ENCODE measurements at places on chromosomes 1 and 21.

- DNase-seq, result no peak
Measured at GRCh38 chr1:201264554-201264953, 18.8 kb upstream of the PKP1 start.

DNA sequence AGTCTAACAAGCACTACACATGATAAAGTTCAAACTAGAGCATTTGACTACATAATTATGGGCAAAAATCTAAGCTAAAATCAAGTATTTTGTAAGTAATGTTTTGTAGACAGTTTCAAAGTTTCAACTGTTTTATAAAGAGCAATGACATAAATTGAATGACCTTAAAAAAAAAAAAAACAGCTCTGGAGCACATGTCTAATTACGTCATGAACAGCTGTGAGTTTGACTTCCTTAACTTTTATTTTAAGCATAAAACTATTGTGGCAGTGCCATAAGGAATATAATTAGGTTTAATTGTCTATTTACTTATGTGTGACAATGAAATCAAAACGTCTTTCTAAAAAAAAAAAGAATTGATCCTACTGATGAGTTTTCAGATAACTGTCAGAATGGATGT lies 272.5 kb upstream of the LRRC7 start:
- DNase-seq, result no peak

DNA sequence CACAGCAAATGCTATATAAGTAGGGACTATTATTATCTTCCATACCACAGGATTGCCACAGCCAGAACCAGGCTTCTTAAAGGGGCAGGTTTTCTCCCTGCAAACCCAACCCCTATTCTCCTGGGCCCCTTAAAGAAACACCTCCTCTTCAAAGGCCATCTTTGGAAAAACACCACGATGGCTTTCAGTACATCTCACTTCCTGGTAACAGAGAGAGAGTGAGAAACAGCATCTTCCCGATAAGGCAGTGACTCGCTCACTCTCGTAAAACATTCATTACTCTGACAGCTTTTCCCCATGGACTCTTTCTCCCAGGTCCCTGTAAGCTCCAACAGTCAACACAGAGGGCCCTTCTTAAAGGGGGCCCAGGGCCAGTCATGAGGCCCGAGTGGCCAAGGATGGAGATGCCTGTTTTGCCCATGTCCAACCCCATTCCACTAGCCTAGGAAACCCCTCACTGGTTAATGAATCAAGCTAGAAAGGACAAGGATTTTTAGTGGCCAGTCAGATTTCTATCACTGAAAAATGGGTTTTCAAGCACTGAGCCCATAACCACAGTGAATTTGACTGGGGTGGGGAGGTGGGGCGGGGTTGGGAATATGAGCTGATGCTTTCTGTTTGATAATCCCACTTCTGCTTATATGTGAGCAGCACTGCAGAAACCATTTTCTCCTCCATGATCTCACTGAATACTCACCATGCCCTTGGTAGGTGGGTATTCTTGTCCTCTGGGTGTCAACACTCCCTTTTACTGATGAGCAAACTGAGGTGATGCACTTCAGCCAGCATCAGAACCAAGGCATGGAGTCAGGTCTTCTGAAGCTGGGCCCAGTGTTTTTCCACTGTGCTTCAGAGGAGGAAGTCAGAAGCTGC lies 3.6 kb upstream of the NAV1 start:
- peak; percentile 20 for DNase-seq

DNA sequence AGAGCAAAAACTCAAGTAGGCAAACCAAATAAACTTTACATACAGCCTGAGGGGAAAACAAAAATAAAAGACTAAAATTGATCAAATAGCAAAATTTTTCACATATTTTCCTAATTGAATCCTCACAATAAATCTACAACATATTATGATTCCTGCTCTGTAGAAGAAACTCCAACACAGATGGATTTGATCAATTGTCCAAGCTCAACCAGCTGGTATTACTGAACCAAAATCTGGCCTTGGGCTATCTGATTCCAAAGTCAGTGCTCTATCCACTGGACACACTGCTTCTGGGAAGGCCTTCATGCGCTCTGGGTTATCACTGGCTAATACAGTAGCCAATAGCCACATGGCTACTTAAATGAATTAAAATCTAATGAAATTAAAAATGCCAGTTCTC lies 39.3 kb downstream of the PCNX2 start:
- no peak for DNase-seq

DNA sequence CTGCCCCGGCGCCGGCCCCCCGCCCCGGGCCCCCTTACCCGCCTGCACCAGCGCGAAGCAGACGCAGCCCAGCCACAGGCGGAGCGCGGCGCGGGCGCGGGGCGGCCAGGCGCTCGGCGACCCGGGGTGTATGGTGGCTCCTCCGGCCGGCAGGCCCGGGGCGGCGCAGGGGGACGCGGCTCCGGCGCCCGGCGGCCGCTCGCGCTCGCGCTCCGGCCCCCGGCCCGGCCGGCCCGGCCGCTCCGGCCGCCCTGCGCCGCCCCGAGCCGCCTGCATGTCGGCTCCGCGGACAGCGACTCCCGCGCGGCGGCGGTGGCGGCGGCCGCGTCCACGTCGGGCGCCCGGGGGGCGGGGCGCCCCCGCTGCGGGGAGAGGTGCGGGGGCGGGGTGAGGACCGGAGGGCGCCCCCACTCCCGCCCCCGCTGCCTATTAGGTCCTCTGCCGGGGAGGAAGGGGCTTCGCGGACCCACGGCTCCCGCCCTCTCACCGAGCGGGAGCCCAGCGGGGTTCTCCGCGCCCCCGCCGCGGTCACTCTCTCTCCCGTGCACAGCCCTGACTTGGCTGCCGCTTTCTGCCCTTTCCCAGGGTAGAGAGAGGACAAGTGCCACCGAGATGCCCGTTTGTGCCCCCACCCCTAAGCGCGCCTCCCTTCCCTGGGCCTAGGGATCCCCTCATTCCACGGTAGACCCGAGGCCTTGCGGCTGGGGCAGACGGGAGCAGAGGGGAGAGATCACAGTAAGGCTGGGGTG lies at the start of gene FNDC5:
Gene FNDC5 (minus strand): TSS at position 298 of the 749 bp plus-strand sequence.
- no peak for DNase-seq

DNA sequence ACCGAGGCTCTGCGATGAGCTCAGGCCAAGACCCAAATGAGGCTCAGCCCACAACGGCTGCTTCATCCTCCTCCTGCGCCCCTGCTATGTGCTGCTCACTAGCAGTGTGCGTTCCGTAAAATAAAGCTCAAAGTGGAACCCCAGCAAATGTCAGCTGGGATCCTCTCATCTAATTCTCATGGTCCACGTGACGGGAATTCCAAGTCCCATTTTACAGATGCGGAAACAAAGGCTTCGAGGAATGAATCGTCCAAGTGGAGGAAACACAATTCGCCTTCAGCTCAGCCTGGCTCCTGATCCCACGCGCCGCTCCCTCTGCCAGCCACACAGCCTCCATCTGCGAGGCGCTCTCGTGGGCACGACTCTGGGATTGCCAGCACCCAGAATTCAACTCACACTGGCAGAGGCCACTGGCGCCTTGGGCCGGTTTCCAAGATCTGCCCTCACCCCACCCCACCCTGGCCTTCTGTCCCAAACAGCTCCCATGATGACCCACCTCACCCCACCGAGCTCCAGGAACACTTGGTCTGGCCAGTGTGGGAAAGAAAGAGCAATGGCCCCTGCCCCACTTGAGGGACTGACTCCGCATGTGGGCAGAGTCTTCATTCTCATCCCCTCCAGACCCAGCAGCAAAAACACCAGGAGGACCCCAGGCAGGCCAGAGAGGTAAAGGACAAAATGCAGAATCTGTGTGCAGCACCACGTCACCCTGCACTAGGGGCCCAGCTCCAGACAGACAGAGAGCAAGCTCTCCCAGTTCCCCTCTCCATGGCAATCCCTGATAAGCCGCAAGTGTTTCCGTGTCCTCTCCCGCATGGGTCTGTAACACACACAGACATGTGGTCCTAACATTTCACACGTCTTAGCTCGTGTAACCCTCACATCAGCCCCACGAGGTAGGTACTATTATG lies 10.5 kb downstream of the CASZ1 start:
- no peak for DNase-seq

- no peak for DNase-seq
Measured at GRCh38 chr1:62523860-62524259, 73.5 kb upstream of the ANGPTL3 start.

DNA sequence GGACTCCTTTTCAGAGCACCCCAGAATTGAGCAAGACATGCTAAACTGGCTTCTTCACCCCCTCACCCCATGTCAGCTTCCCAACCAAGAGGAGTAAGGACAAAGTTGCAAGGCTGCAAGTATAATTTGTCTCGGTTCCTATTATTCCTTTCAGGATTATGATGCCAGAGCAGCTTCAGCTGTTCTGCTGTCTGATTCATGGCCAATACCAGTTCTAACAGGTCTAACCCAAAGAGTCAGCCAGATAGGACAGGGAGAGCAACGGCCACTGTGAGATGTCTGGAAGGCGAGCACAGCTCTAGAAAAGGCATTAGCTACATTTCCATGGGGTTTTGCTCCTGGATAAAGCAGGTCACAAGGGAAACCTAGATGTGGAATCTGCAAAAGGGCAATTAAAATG lies 53.3 kb upstream of the HOOK1 start:
- DNase-seq, result no peak

- DNase-seq, result no peak
Measured at GRCh38 chr21:36710729-36711048, 11.8 kb downstream of the SIM2 start.

DNA sequence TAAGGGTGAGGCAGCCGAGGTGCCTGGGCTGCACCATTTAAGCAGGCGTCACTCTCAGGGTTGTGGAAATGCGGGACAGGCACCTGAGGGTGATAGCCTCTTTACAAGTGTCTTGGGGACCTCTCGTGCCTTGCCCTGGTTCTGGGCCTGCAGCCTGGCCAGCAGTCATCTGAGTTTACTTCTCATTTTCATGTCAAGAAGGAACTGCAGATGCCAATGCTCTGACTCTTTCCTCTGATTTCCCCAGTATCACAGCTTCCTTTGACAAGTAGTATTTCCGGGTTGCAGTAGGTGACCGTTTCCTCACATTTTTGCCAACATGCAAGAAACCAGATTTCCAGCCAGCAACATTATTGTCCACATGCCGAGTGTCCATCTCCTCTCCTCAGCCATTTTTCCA lies 286.9 kb downstream of the DISC1 start:
- no peak for DNase-seq

GRCh38 chr1:198178615-198179014 lies 21.8 kb downstream of the NEK7 start:
- no peak for DNase-seq

DNA sequence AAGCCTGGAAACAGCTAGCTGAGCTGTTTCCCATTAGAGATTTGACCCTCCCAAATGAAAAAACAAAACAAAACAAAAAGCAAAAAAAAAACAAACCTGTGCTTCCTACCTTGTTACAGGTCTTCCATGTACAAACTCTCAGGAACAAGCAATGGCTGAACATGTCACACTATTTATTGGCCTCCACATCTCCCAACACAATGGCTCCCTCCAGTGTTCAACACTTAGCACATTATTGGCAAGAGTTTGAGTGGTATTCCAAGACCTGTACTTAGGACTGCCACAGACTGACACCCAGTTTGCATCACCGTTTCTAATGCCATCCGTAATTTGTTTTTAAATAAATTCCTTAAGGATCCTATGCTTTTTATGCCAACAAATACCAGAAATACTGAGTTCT lies 195.0 kb upstream of the OLFM3 start:
- peak; percentile 75 for DNase-seq

DNA sequence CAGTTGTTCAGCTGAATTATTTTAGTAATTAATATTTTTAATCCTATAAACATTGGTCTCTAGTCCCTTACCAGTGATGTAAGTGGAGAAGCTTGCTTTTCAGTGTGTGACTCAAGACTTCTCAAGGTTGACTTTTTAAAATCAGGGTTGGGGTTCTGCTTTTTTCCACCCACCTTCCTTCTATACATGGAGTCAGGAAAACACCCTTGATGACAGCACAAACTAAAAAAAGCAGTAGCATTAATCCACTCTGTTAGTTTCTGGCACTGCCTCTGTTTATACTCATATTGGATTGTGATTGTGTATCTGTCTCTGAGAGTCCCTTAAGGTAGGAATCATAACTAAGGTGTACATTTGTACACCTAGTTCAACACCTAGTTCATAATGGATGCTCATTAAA lies 8.3 kb upstream of the PLEKHO1 start:
- DNase-seq, result no peak

DNA sequence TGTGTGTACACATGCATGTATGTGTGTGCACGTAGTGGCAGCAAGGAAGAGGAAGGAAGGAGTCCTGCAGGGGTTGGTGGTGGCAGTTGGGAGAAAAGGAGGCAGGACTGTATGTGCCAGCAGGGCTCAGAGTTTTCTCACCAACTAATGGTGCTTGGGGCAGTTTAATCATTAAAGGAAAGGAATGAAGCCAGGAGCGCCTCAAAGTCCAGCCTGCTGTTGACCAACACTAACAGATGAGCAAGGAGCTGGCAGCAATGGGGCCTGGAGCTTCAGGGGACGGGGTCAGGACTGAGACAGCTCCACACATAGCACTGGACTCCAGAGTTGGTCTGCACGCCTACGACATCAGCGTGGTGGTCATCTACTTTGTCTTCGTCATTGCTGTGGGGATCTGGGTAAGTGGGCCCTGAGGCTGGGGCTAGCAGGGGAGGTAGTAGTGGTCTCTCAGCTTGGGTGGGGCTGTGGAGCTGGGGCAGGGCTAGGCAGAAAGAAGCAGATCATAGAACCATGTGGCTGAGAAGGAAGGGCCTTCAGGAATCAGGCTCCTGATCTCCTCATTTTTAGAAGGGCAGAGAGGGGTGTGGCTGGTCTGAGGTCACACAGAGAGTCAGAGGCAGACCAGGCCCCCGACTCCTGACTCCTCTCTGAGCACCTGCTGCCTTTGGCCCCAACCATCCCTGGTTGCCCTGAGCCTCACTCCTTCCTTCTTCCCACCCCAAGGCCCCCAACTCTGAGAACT lies at the start of gene SLC5A9:
Gene SLC5A9 (plus strand): TSS at position 216 of the 742 bp plus-strand sequence. CDS start 21 bp downstream, at position 237.
- DNase-seq, result no peak

DNA sequence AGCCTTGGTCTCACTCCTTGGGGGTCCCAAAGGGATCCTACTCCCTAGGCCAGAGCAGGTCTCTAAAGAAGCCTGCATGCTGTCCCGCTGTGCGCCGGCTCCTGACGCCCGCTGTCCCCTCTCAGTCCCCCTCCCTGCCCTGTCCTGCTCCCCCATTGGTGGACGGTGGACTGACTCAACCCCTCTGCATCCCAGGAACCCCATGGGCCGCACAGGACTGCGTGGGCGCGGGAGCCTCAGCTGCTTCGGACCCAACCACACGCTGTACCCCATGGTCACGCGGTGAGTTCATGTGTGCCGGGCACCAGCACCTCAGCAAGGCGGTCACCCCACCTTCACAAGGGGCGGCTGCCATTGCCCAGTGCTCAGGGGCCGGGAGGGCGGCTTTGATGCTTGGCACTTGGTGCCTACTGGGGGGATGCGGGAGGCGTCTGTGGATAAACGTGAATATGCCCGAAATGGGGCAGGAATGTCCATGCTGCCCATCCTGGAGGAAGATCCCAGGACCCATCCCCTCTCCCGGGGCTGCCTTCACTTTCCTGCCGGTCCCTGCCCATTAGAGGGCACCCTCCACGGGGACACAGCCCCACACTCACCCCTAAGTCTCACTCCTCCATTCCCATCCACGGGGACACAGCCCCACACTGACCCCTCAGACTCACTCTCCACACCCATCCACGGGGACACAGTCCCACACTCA lies 20.2 kb upstream of the LRRC3 start:
- DNase-seq, result no peak

- no peak for DNase-seq
Measured at GRCh38 chr1:161799792-161800191, 33.7 kb downstream of the ATF6 start.

Measured in RKO (cell line).